ENCODE measurements at places on chromosomes 2 and 18. TPM values are rescaled to one million over a fixed set of nuclear protein-coding genes. Genes with fewer than 3 reads are reported as not detected.

- no peak for DNase-seq
Observed at GRCh38 chr2:47155091-47155876, at the start of gene STPG4. Gene STPG4 (minus strand): TSS chr2:47155308. CDS start chr2:47155251, 57 bp downstream.

DNA sequence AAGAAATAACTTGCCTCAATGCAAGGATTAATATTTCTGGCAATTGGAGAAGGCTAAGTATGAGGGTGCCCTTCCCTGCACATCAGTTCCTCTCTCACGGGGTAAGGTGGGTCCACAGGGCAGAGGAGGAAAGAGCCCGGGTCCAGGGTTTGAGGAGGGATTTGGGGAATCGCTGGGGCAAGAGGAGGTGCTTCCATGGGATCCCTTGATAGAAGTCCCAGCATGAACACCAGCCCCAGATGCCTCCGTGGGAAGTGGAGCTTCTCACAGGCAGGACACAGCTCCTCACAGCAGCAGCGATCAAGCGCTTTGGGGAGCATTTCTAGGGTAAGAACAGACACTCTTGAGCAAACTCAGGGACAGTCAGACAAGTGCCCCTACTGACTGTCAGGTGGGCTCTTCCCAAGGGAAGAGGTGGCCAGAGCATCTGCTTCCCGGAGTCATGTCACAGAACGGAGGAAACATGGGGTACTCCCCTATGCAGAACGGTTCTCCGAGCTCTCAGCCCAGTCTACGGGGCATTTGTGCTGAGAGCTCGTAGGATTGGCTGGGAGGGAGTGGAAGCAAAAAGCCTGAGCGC is 218.9 kb upstream of the ARL4C start:
- no peak for DNase-seq

DNA sequence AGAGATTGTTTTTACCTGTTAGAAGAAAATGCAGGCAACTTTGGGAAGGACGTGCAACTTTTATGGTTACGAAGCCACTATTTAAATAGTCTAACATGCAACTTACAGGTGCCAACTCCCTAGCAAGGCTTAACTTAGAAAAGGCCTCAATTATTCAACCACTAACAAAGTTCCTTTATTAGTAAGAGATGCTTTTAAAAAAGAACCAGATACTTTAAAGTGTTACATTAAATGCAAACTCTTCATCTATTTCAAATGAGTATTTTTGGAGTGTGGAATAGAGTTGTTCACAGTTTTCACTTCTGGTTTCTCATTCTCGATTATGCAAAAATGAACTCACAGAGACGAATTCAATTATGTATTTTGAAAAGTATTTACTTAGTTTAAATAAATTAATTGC is 51.7 kb downstream of the PELI1 start:
- no peak for DNase-seq

- DNase-seq: no peak
Observed at GRCh38 chr2:146602383-146602782, 1242.4 kb upstream of the ACVR2A start.

GRCh38 chr2:100870652-100871531 is 51.0 kb downstream of the NPAS2 start:
- no peak for DNase-seq

GRCh38 chr2:221753401-221753800 is 181.3 kb upstream of the EPHA4 start:
- DNase-seq: no peak

- no peak for DNase-seq
Observed at GRCh38 chr2:73068147-73068546, 3.4 kb downstream of the SFXN5 start.

DNA sequence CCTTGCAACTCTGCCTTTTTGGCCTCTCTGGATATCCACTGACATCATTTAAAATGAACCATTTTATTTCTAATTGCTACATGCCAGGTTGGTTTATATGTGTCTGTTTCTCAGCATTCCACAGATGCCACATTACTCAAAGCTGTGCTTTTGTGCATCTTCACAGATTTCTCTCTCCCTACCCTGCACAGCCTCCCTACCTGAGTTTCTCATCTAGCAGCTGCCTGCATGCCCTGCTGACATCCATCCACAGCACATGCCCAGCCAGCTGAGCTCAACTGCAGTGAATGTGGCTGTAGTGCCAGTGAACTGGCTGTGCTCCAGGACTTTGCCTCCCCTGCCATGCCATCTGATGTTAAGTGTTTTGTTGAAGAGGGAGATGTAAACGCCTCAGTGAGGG is 44.5 kb downstream of the PKP4 start:
- DNase-seq: no peak

- DNase-seq: no peak
Observed at GRCh38 chr2:152465541-152465940, 130.6 kb downstream of the FMNL2 start.

DNA sequence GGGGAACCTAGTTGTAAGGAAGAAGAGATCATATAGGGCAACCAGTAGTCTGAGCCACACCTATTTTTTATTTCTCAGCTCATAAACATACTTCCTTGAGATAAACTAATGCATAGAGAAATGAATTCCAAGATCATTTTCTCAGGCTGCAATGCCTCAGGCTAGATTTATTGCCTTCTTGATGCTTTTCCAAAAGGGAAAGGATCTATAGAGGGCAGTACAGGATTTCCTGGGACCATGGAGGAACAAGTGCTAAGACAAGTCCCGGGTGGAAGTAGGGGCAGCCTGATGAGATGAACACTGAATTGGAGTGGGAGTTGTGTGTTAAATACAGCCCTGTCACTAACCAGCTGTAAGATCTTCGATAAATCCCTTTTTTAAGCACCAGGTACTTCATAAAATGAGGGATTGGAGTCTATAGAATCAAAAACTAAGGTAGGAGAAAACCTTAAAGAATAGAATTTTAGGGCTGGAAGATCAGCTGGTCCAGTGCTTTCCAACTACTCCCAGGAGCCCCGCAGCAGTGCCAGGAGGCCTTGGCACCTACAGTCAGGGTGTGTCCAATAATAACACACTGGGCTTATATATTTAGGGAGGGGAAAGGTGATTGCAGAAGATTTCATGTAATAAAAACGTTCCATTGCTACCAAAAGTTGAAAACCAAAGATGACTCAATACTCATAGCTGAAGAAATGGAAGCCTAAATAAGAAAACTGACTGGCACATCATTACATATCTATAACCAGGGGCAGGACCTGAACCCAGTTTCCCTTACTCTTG is 58.1 kb downstream of the SERTAD2 start:
- DNase-seq: no peak

DNA sequence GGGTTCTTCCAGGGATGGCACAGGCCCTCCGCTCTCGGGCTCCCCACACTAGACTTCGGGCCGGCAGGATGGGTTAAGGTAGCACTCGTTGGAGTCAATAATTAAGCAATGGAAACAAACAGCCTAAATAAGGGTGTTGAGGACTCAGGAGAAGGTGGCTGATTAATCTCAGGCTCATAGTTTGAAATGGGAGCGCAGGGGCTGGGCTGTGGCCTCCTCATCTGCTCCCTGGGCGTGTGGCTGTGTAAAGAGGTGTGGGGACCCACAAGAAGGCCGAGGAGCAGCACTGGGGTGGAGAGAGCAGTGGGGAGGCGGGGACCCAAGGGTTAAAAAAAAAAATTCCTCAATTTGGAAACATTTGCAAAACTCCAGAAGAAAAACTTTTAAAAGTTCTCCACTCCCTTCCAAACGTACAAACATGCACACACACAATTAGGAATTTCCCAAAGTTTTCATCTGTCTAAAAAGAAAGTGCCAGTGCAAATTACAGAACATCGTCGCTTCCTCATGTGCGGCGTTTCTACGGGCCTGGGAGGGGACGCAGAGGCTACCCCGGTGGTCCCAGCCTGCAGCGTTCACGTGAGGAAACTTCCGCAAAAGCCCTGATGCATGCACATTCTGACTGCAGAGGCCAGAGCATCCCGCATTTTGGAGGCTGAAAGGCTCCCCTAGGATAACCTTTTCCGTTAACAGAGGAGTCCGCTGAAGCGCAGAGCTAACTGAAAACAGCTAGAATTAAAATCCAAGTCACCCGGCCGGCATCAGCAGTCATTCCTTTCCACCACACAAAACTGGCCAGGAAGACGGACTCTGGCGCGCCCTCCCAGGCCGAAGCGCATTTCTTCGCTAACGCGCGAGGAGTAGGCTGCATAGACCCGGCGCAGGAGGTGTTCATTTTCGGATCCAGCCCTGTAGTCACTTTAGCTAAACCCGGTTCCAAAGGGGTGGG is 1.0 kb upstream of the TUBB6 start:
- DNase-seq: no peak

DNA sequence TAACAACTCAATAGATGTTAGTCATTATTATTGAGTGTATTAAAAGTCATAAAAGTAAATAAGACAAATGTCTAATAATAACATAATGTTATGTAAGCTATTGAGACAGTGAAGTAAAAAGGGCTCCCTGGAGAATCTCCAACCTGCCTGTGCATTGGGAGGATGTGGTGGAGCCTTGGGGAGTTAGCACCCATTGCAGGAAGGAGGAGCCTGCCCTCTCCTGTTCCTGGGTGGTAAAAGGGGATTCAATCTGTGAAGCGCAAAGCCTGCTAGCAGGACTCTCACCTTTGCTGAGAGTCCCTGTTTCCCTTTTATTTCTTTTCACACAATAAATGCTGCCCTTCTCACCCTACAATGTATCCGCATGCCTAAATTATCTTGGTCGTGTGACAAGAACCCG is 206.1 kb downstream of the RAB3GAP1 start:
- no peak for DNase-seq

GRCh38 chr2:17594533-17595401 is 54.3 kb downstream of the VSNL1 start:
- DNase-seq: no peak

DNA sequence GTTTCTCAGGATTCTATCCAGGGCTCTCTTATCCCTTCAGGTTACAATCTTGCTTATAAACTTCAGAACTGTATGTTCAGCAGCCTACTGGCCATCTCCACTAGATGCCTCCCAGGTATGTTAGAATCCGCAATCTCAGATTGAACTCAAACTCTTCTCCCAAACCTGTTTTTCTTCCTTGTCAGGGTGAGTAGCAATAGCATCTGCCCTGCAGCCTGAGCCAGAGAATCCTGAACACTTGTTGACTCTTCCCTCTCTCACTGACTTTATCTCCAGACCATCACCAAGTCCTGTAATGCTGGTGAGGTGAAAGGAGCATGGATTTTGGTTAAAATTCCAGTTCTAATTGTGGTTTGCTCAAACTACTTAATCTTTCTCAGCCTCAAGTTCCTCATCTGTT is 82.6 kb upstream of the ALPP start:
- no peak for DNase-seq

DNA sequence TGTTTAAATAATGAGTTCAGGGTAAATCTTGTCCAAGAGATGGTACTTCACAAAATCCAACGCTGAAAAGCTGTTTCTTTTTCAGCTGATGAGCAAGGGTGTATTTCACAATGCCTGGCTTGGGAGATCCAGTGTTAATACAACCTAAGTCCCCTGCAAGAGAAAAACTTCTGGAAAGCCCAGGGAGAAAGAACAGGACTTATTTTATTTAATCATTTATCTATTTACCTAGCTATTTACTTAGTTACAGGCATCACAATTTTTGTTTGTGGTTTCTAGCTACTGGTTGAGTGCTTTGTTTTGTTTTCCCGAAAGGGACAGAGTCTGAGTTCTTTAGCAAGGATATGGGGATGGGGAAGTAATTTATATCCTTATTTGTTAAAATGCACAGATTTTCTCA is 598.2 kb upstream of the SYT4 start:
- no peak for DNase-seq

- DNase-seq: no peak
Observed at GRCh38 chr2:9764153-9764778, 79.0 kb upstream of the TAF1B start.

- DNase-seq: no peak
Observed at GRCh38 chr2:150690261-150690660, 202.8 kb upstream of the RND3 start.

DNA sequence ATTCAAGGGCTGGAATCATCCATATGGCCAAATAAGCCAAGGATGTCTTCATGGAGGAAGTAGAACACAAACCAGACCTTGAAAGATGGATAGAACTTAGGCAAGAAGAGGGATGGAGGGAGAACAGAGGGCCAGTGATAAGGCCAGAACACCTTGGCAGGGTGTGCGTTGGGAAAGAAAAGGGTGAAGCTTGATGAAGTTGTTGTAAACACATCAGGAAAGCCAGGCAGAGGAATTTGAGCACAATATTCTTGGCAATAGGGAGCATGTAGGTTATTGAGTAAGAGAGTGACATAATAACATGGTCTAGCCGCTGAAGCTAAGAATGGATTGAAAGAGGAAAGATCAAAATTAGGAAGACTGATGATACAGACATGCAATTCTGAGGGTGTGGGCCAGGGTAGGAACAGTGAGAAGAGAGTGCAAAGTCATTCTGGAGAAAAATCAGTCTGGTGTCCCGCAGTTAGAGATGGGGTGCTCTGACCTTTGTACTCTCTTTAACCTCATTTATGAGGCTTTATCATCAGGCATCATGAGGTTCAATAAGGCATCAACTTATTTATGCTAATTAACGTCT is 41.0 kb downstream of the SLC14A2 start:
- DNase-seq: no peak

DNA sequence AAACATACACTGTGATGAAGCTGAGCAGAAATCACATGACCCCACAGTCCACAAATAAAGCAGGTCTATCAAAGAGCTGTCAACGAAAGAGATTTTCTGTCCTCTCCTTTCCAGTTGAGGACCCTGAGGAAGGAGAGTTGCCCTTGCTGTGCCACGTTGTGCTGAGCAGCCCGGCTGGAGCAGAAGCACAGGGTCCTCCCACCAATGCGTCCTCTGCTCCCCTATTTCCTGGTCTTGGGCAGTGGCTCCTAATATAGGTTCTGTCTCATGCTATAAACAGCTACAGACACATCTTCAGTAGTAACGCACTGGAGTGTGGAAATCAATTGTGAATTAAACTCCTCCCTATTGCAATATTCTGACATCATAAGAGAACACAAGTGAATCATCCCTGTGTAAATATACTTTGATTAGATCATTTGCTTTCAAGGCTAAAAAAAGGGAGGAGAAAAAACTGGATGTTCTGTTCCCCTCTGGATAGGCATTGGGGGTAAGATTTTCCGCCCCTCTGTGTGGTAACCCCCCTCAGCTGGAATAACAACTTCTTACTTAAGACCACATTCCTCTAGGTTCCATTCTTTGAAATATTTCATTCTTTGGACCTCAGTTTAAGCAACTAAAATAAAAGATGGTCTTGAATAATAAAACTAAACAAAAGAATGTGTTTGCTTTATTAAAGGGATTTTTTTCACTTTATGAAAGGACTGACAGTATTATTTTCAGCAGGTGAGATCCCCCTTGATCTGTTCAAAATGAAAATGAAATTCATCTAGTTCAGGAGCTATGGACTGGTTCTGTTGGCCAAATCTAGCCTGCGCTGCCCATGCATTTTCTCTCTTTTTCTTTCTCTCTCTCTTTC is 8.3 kb upstream of the RHOB start:
- DNase-seq: no peak

LRRTM1 gene
- not detected for total RNA-seq

LINC00305 gene
- total RNA-seq: not detected

REG3A gene
- not detected for total RNA-seq

ALPG gene
- total RNA-seq: not detected

CNTNAP5 gene
- total RNA-seq: not detected

PRKAG3 gene
- not detected for total RNA-seq

B3GNT7 gene
- total RNA-seq: 113 TPM

CCDC85A gene
- not detected for total RNA-seq

FAM237A gene
- total RNA-seq: not detected

SLC39A10 gene
- 69.6 TPM for total RNA-seq

PAX3 gene
- total RNA-seq: not detected

All from natural killer cell (primary cell).